Stimulated activated memory B cell treated with anti-CD40 and anti-IgM and Interleukin-4, amounts not matched to agents 10 μg/mL and 1 μg/mL and 100 μg/mL, for 72 hours (primary cell): ENCODE measurements at places on chromosomes 1 and 21.
A peak's percentile ranks its signal among the peaks of the same experiment; 100 is the strongest.

GRCh38 chr1:247469141-247469535 lies 11.2 kb upstream of the OR2B11 start:
- no peak for ATAC-seq

GRCh38 chr1:117336088-117336817 lies 31.0 kb upstream of the MAN1A2 start:
- ATAC-seq = no peak

DNA sequence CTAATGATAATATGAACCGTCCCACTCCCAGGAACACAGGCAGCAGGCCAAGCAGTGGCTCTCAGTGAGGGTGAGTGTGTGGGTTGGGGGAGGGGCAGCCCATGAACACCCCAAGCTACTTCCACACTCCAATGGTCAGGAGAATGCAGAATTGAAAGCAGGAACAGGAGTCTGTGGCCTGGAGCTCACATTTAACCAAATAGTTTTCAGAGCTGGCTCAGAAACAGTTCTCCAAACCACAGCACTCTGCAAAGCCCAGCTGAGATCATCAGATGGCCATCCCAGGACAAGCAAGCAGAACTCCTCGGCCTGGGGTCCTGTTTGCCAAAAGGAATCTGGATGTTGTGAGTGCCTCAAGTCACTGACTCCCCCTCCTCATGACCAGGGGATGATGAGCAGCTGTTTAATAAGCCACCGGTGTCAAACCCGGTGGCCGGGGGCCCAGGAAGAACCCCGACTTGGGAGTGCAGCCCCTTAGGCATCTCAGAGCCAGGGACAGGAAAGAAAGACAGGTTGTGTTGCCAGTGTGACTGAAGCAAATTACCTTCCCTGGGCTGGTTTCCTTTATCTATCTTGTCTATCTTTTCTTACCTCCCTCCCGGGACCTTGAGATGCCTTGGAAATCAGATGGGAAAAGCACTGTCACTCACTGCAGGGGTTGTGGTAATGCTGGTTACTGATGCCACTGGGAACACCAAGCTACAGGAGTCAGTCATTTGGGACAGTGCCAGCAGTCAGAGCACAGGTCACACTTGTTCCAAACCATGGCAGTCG lies 20.4 kb downstream of the DEGS1 start:
- peak; percentile 96 for ATAC-seq

- ATAC-seq = no peak
These were observed 47.7 kb downstream of the CDC42BPA start for GRCh38 chr1:227270554-227270953.

- no peak for ATAC-seq
These were observed 28.5 kb downstream of the KCND3 start for GRCh38 chr1:111961016-111961415.

GRCh38 chr1:115643666-115644065 lies 1.9 kb downstream of the VANGL1 start:
- ATAC-seq = no peak

GRCh38 chr1:209877087-209877764 lies 49.5 kb downstream of the UTP25 start:
- ATAC-seq = no peak

- no peak for ATAC-seq
These were observed 467.2 kb downstream of the TTLL7 start for GRCh38 chr1:83531521-83532309.

DNA sequence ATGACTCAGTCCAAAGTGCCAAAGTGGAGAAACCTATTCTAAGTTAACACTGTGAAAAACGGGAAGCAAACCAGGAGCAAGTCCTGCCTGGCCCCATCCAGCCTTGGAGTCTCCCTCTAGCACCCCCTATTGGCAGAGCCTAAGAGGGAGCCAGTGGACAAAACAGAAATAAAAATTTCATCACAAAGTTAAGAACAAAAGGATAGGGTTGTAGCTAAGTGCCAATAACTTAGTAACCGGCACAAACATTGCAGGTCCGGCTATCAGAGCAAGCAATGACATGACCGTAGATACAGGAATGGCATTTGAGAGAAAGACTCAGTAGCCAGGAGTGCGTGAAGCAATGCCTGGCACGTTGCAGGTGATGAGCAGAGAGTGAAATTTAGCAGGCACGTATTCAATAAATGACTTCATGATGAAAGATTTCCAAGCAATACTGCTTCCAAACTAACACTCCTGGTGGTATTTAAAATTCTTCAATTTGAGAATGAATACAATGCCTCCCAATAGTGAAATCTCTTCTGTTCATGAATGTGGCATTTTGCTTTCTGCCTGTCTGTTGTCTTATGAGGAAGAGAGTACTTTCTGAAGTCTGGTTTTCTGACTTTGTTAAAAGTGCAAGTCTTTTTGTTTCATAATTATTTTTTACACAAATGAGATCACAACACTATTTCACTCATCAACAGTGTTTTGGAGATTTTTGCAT lies 391.0 kb downstream of the OMA1 start:
- no peak for ATAC-seq

- no peak for ATAC-seq
These were observed 37.7 kb downstream of the NKAIN1 start for GRCh38 chr1:31201931-31202360.

GRCh38 chr1:223017291-223017690 lies 125.8 kb downstream of the TLR5 start:
- ATAC-seq = no peak

DNA sequence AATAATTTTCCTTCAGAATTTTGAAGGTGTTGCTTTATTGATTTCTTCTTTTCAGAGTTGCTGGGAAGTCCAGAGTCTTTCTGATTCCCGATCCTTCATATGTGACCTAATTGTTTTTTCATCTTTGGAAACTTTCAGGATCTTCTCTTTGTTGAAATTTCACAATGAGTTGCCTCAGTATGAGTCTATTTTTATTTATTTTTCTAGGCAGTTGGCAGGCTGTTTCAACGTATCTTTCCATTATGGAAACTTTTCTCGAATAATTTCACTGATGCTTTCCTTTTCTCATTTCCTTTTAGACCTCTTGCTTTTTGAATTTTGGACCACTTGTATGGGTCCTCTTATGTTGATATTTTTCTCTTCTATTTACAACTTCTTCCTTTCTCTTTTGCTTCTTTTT lies 354.3 kb downstream of the TGFB2 start:
- no peak for ATAC-seq

DNA sequence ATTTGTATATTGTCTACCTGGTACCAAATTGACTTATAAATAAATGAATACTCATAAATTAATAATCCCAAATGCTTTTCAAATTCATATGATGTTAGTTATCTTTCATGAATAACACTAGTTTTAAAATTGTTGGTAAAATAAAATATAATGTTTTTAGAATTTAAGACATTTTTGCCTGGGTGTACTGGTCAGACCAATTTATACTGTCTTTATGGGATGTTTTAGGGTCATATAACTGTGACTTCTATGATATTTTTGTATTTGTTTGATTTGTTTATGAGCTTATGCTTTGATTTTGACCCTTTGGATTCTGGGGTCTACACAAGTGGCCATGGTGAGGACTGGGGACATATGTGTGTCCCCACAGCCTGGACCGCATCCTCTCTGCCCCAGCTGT lies 54.1 kb upstream of the KLHDC7A start:
- no peak for ATAC-seq
